Inflammatory macrophage treated with lipopolysaccharide for 1 hour (primary cell): ENCODE measurements at places on chromosomes 11 and 22.

GRCh38 chr11:17063171-17064002 lies 14.1 kb downstream of the RPS13 start:
- peak; percentile 58 for DNase-seq

GRCh38 chr22:46143491-46144147 lies 6.7 kb upstream of the PPARA start:
- no peak for DNase-seq

DNA sequence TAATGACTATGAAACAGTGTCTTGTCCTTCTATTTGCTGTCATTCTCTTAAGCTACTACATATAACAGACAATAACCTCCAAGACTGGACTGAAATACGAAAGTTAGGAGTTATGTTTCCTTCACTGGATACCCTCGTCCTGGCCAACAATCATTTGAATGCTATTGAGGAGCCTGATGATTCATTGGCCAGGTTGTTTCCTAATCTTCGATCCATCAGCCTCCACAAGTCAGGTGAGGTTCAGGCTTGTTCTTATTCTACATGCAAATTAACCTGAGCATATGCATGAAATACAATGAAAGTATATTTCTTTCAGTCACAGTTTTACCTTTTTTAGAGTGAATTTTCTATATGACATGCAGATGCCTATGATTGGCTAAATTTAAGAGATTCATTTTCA lies 31.2 kb downstream of the TBCEL start:
- DNase-seq = no peak

- DNase-seq = no peak
These were observed 3.8 kb upstream of the KCNQ1OT1 start for GRCh38 chr11:2703363-2704141.

- DNase-seq = no peak
These were observed 28.3 kb upstream of the CCDC134 start for GRCh38 chr22:41772198-41772597.

DNA sequence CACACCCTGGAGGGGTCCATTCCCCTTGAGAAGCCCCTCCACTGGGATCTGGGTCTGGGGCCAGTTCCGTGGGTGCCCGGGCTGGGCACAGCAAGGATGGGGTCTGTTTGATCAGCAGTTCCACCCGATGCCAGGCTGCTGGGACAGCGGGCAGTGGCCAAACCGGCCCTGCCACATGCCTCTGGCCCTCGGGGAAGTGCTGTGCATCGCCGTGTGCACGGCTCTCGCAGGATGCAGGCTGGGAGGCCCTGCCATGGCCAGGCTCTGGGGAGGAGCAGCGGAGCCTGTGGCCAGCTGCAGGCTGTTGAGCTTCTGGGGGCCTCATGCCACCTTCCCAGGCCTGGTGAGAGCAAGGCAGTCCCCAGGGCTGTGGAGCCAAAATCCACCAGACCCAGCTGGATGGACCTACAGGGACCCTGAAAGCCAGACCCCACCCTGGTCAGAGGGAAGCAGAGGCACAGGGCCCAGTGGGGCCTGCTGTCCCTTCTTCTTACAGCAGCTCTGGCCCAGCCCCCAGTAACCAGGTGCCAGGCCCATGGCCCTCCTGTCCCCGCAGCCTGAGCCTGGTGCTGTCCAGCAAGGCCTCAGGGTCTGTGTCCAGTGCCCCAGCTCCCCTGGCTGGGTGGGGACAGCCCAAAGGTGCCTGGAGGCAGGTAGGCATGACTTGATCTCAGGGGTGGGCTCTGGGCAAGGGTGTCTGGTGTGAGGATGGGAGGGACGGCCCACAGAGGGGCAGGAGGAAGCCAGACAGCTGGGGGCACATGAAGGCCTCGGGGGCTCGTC lies 57.3 kb downstream of the WNT7B start:
- DNase-seq = no peak

GRCh38 chr11:111797145-111797581 lies 31.0 kb upstream of the PPP2R1B start:
- DNase-seq = peak; percentile 90

DNA sequence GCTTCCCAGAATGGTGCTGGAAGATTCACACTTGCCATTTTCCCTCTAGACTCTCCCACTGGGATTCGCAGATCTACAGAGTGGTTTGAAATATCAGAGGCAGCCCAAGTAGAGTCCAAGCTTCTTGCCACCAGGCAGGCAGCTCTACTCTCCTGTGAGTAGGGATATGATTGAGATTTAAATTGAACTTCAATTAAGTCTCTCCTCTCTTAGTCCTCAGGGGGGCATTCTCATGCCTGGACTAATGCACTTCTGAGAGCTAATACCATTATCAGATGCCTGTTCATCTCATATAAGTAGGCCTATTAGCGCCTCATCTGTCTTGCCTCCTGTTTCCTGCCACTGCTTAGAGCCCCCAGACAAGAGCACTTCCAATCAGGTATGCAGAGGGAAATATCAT lies 25.5 kb upstream of the AMPD3 start:
- no peak for DNase-seq

DNA sequence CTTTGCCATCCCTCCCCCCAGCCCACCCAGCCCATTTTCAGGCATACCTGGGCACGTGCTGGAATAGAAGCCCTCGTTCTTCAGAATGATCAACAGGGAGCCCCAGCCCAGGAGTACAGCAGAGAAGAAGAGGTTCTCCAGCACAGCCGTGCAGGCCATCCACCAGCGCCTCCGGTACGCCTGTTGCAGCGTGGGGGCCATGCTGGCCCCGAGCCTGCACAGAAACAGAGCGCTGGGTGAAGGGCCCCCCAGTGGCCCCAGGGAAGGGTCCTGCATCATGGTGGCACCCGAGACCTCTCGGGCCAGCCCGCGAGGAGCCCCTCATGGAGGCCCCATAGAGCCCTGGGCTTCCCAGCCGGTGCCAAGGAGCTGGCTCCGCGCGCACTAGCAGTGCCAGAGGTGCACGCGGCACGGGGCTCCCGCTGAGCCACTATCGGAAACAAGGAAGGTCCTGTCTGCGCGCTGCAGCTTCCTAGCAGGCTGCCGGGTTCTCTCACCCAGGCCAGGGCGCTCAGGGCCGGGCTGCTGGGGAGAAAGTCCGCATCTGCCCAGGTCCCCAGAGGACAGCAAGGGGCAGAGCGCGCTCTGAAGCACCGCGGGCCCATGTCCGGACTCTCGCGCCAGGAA lies 1.5 kb downstream of the SLC43A1 start:
- DNase-seq = no peak

DNA sequence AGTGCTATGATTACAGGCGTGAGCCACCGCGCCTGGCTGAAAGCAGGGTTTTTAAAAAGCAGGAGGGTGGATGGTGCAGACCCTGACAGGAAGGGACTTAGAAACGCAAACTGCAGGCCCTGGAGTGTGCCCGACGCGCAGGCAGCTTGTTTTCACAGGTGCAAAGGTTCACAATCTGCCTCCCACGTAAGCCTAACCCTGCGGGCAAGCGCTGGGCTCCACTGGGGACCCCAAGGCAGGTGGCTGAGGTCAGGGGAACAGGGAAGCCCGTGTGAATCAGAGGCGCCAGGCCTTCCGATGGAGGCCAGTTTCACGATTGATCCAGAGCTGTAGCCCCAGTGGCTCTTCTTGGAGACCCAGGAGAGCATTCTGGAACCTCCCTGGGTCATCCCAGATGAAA lies 256.3 kb downstream of the BRD1 start:
- DNase-seq = no peak

DNA sequence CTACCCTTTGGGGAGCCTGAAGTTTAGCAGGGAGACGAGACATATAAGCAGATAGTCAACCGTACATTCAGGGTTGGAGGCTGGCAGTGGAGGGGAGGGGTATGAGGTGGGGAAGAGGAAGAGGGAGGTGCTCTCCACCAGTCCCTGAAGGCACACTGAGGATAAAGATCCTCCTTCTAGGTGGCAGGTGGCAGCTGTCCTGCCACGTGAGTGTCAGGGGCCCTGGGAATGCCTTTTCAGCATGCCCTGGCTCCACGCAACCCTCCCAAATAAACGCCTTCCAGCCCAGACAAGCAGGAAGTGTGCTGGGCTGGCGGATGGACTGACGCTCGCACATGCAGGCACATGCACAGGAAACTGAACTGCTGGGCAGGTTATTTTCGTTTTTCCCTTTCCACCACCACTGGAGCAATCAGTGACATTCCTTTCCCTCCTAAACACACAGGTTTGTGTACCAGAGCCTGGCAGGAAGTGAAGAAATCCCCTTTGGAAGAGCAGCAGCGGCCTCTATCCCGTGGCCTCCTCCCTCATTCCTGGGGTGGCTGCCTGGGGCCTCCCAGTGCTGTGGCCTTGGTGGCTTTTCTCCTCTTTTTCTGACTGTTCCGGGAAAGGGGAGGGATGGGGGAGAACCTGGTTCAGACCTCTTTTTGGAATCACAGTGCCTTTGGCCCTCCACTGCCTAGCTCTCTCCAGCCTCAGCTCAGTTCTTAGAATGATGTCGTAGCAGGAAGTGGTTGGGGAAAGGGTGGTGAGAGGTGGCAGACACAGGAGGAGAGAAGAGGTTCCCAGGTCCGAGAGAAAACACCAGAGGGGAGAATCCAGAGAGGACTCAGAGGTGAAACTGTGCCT lies 157.0 kb upstream of the TIMP3 start:
- no peak for DNase-seq

DNA sequence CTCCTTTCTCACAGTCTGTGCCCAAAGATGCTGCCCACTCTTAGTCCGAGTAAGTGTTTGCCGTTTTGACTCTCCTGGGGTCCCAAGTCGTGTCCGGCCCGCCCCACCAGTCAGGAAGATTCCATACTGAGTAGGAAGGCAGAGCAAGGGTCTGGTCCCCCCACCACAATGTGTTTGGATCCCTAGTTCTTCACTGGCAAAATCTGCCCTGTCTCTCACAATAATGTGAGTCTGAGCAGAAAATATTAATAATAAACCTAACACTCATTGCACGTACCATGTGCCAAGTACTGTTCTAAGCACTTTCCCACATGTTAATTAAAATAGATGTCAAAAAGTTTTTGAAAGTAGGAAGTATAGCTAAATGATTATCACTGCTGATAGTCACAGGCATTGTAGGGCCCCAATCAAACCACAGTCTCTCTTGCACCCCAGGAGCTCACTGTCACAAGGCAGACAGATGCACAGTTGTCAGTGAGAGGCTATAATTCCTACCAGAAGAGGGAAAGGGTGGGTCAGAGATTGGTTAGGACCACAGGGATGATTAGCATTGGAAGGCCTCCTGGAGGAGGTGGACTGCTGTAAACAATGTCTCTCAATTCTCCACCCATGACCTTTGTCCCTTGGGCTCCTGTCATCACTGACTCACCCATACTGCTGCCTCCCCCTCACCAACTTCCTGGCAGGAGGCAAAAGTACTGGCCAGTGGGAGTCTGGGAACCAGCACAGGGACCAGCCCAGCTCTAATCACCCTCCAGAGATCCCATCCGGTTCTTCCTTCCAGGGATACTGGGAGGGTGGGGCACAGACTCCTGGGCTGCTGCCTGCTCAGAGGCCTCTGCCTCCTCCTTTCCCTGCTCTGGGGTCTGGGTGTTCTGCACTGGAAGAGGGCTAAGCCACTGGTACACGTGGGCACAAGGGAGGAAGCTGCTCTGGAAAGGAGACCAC lies 1.0 kb upstream of the POLD4 start:
- DNase-seq = peak; percentile 74

DNA sequence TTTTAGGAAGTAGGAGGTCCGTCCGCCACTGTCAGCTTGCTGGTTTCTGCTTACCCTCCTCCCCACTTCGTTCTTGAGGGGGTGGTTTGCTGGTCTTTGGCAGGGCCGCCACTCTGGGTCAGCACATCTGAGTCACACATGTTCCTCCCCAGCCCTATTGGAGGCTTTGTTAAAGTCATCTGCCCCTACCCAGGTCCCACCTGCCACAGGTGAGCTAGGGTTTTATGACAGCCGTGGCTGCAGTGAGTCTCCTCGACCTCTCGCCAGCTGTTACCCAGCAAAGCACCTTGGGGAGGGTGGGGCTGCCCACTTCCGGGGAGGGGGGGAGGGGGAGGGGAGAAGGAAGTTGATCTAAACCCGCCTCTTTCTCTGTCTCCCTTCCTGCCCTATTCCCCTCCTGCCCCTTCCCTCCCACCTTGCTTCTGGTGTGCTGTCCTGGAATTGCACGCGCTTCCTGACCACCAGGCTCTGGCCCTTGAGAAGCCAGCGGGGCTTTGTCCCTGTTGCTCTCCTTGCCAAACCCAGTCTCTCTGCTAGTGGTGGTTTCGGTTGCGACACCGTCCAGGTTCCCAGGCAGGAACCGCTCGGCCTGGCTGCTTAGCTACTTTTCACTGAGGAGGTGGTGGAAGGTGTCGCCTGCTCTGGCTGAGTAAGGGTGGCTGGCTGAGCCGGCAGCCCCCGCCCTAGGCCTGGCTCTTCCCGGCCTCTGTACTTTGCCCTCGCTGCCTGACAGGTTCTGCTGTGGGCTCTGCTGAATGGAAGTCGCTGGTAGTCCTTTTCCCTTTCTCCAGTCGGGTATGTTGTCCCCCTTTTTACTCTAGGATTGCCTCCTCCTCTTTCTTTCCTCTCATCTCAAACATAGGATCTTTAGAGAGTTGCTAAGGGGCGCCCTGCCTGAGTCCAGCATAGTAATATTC lies 28.5 kb downstream of the RCOR2 start:
- peak; percentile 76 for DNase-seq

DNA sequence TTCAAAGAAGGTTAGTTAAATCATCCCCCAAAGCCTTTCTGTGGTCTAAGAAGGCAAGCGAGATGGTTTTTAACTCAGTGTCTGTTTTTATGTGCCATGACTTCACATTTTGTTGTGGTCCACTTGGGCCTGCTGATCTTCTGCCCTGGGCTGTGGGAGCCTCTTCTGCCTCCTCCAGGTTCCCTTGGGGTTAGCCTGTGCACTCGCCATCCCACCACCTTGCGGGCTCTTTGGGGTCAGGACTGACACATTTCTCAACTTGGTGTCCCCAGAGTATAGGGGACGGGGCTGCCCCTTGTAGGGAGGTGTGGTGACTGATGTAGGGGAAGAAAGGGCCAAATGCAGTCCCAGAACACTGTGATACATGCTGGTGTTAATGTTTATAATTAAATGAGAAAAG lies 207.0 kb downstream of the TBC1D22A start:
- no peak for DNase-seq

- DNase-seq = peak; percentile 18
These were observed 46.3 kb upstream of the RRM1 start for GRCh38 chr11:4048340-4048739.

- DNase-seq = peak; percentile 48
These were observed 13.2 kb downstream of the OTUB1 start for GRCh38 chr11:63999349-64000025.

- no peak for DNase-seq
These were observed 1.4 kb downstream of the SLC17A6 start for GRCh38 chr11:22339611-22340010.
